ENCODE measurements at places on chromosomes 1 and 21.

GRCh38 chr1:153652805-153653500, 5.5 kb upstream of the SNAPIN start:
- DNase-seq, result no peak

DNA sequence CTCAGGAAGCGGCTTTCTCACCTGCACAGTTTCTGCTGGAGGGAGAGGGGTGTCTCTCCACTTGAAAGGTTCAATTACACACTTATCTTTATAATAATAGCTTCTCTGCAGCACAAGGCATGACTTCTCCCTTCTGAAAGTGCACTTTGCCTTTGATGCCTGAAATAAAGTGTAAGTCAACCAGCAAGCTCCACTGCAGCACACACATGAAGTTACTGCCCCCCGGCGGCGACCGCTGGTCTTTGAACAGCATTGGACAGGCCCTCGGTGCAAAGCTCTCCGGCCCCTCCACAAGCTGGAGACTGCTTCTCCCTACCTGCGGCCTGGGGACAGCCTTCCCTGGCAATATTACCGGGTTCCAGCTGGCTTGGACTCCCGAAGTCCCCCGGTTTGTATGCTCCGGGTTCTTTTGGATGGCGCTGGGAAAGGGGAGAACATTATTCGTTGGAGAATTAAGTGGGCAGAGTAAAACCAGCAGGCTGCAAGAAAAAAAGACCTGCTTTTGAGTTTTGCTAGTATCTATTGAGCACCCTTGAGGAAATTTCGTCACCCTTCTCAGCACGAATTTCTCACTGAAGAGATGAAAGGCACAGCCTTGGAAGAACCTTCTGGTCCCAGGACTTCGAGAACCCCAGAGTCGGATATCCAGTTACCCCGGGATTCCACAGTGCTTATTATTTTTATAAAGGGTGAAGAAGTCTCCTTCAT, 11.8 kb downstream of the RCAN1 start:
- no peak for DNase-seq

GRCh38 chr1:236023926-236024565, 40.8 kb downstream of the NID1 start:
- no peak for DNase-seq

GRCh38 chr1:186091222-186091720, 283.8 kb downstream of the TPR start:
- no peak for DNase-seq

GRCh38 chr1:1162597-1163537, 10.8 kb upstream of the TTLL10 start:
- DNase-seq, result no peak

- DNase-seq, result no peak
Observed at GRCh38 chr1:26363549-26364448, 8.8 kb downstream of the ZNF683 start.

DNA sequence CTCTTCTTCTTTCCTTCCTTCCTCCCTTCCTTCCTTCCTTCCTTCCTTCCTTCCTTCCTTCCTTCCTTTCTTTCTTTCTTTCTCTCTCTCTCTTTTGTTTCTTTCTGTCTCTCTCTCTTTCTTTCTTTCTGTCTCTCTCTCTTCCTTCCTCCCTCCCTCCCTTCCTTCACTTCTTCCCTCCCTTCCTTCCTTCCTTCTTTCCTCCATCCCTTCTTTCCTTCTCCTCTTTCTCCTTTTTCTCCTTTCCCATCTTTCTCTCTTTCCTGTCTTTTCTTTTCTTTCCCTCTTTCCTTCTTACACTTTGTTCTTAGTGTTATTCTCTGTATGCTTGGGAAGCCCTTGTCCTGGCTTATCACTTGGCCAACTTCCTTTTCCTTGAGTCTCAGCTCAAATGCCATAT, 72.5 kb upstream of the MPC2 start:
- DNase-seq, result no peak

- no peak for DNase-seq
Observed at GRCh38 chr1:243851765-243852164, 1.7 kb upstream of the AKT3 start.

DNA sequence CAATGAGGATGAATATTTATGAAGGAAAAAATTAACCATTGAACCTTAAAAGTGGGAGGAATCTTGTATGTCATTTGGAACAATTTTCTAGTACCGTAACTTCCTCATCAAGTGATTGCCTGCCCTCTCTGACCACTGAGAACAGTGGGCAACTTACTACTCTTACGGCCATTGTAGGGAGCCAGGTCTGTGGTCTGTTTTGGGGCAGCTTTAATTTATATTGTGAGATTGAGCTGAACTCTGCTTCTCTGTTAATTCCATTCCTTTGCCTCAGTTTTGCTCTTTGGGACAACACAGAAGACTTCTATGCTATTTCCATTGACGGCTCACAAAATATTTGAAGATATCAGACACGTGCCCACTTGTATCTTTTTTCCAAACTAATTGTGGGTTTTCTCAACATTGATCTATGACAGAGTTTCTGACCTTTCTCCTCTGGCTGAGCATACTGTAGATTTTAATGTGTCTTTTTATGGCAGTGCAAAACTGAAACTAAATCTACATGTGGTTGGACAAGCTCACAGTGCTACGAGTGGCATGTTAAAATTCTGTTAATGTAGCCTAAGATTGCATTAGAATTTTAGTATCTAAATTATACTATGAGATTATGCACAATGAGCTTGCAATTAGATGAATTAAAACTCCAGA, 27.8 kb upstream of the ZNF281 start:
- no peak for DNase-seq

DNA sequence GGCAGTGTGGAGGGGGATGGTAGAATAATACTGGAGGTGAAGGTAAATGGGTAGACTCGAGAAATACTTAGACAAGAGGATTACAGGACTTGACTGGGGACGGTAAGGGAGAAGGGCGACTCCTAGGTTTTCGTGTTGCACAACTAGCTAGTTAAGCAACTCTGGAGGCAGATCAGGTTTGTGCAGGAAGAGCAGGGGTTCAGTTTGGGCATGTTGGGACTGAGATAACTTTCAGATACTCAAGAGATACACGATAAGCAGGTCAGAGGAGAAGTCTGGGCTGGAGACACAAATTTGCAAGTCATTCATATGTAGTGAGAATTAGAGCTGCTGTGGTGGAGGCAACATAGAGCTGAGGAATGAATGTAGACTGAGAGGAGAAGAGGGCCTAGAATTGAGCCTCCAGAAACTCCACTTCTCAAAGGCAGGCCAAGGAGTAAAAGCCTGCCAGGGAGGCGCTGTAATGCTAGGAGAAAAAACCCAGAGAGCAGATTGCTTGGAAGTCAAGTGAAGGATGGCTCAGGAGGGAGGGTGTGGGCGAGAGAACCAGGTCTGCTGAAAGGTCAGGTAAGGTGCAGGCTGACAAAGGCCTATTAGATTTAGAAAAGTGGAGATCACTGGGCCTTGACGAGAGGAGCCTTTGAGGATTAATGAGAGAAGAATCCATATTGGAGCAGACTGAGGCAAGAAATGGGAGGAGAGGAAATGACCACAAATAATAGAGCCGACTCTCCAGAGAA, 20.8 kb downstream of the MAB21L3 start:
- DNase-seq, result no peak

DNA sequence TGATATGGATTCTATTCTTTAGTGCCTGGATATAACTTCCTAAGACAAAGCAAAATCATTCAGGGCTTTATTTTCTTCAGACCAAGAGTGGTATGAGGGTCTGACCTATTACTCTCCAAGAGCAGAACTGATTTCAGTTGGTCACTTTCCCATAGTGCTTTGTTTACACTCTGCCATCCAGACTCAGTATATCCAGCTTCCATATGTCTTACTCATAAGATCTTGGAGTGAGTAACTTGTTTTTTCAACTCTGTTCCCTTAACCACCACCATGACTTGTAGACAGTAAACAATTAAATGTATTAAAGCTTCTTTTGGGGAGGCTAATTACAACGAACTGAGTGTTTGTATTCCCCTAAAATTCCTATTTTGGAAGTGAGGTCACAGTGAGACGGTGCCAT, 83.4 kb downstream of the USP24 start:
- DNase-seq, result peak; percentile 9

- peak; percentile 59 for DNase-seq
Observed at GRCh38 chr1:54287176-54287650, 87.2 kb downstream of the MRPL37 start.

GRCh38 chr1:60889709-60890108, 192.7 kb upstream of the NFIA start:
- DNase-seq, result no peak

DNA sequence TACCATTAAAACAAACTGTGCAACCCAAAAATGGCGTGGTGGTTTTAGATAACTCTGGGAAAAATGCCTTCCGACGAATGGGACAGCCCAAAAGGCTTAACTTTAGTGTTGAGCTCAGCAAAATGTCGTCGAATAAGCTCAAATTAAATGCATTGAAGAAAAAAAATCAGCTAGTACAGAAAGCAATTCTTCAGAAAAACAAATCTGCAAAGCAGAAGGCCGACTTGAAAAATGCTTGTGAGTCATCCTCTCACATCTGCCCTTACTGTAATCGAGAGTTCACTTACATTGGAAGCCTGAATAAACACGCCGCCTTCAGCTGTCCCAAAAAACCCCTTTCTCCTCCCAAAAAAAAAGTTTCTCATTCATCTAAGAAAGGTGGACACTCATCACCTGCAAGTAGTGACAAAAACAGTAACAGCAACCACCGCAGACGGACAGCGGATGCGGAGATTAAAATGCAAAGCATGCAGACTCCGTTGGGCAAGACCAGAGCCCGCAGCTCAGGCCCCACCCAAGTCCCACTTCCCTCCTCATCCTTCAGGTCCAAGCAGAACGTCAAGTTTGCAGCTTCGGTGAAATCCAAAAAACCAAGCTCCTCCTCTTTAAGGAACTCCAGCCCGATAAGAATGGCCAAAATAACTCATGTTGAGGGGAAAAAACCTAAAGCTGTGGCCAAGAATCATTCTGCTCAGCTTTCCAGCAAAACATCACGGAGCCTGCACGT, 82.1 kb downstream of the PRDM2 start:
- no peak for DNase-seq

GRCh38 chr1:158013840-158014730, 20.6 kb downstream of the KIRREL1 start:
- no peak for DNase-seq

GRCh38 chr21:42291751-42292562, 23.3 kb downstream of the TFF3 start:
- no peak for DNase-seq

DNA sequence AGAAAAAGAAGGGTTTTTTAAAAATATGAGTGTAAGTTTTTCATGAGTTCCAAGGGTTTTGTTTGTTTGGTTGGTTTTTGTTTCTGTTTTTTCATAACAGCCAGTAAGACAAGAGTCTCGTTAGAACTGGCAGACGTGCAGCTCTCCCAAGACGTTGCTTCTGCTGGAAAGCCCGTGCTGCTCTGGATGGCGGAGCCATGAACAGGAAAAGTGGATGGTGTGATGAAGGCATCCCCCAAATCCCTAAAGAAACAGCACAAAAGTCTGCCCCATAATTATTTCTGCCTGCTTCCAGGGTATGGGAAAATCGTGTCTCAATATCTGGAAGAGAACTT, 157.9 kb upstream of the BACE2 start:
- no peak for DNase-seq

DNA sequence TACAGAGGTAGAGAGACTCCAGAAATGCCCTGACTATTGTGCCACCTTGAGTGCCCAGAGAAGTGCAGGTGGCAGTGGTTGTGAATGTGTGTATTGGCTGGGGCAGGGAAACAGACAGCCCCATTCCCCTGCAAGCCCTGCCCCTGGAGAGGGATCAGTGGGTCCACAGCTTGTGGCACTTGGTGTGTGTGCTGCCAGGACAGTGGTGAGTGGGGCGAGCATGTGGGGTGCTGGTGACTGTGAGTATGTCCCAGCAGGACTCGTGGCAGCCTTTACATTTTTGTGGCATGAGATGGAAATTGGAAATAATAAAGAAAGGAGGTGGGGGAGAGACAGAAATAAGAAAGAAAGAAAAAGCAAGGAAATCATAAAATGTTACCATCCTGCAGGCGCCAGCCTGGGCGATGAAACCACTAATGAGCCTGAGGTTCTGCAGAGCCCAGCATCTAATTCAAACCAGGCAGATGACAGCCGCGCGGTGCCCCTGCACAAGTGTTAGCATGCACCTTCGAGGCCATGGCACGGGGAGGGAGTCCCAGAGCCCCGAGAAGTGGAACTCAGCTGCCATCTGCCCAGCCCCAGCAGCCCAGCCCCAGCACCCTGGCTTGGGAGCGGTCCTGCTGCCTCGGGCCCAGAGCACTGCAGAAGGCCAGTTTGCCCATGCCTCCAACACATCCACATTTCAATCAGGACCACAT, 49.1 kb upstream of the ZBTB40 start:
- DNase-seq, result no peak

DNA sequence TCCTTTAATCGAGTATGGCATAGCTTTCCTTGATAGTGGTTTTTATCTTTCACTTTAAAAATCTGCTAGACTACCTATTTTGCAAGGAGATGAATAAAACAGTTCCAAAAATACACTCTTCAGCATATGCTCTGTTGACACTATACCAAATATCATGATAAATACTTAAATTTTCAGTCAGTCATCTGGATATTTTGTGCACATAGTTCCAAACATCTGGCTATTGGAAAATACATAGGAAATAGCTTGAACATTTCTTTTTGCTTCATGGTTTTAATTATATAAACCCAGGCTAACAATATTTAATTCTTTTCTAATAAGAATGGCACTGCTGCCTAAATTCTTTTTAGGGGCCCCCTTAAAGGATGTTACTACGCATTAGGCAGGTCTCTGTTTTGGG, 342.1 kb downstream of the NEGR1 start:
- DNase-seq, result no peak

DNA sequence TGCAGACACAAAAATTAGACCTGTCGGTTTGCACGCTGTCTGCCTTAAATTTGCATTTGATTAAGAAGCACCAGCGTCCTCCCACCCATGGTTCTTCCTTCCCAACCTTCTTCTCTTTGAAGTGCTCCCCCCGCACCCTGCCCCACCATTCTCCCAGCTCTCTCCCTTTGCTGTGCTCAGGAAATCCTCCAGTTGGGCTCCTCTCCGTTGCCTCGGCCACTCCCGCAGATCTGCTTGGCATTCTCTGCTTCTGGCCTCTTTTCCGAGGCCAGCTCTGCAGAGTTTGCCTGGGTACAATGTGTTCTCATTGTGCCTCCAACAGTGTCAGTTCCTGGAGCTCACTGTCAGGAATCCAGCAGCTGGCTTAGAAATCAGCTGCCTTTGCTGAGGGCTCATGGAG, 126.1 kb downstream of the NAV1 start:
- no peak for DNase-seq

- DNase-seq, result no peak
Observed at GRCh38 chr1:63621698-63622097, 28.5 kb downstream of the PGM1 start.

DNA sequence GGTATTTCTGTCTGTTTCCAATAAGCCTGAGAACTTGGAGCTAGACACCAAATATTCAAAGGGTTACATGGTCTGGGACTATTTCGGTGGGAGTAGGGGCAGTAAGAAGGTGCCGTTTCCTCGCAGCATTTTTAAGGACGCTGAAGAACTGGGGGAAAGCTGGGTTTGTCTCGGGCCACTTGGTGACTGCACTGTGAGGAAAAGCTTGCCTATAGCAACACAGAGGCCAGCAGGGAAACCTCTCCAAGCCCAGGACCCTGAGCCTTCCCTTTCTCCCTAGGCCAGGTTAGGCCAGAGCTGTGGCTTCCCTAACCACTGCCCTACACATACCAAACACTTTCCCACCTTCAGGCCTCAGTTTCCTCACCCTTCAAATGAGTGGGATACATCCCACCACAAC, 3.3 kb downstream of the GLIS1 start:
- no peak for DNase-seq

Measured in BJ (cell line).